ENCODE measurements at places on chromosomes 6 and 20.

DNA sequence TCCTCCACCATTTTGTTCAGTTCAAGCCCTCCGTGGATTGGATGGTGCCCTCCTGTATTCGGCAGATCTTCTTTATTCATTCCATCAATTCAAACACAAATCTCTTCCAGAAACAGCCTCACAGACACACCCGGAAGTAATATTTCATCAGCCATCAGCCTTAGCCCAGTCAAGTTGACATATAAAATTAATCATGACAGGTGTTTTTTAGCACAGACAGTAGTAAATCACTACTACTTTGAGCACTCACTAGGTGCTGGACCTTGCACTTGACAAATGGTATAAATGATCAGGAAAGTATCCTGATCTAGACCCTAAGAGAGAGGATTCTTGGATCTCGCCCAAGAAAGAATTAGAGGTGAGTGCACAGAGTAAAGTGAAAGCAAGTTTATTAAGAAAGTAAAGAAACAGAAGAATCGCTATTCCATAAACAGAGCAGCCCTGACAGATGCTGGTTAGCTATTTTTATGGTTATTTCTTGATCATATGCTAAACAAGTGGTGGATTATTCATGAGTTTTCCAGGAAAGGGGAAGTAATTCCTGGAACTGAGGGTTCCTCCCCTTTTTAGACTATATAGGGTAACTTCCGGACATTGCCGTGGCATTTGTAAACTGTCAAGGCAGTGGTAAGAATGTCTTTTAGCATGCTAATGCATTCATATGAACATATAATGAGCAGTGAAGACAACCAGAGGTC lies 194.6 kb upstream of the LAMP5 start:
- DNase-seq = no peak

DNA sequence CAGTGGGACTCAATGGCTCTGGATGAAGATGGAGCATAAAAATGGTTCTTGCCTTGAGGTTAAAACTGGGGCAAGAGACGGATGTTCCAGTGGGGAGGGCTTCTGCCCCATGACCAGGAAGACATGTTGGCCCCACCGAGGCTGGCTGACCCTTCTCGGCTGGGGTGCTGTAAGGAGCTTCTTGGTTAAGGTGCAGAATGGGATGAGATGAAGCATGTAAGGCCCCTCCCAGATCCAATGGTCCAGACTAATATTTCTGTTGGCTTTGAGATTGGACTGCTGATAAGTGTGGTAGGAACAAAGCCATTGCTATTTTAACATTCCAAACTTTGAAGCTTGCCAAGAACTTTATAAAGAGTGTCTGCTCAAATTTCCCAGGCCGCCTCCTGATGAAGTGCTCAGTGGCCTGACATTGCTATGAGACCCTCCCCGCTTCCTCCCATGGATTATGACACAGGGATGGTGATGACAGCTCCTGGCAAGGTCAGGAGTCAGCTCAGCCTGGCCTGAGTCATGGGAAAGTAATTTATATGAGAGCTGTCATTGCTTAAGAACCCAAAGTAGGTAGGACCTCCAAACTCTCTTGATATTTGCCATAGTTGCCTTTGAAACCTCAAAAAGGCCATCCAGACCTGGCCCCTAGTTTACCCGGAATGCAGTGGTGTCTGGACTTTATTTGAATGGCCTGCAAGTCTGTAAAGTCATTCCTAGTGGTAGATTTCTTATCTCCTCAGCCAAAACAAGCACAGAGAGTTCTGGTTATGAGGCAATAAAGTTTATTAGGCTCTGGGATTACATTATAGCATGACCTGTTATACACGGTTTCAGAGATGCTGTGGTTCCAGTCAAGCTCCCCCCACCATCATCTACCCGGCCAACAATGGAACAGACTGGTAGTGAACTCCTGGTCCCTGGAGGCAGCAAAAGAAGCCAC lies 55.2 kb downstream of the TGM2 start:
- no peak for DNase-seq

- no peak for DNase-seq
Measured at GRCh38 chr6:22353101-22353500, 56.3 kb upstream of the PRL start.

- DNase-seq = no peak
Measured at GRCh38 chr6:10556589-10556988, 35.4 kb downstream of the GCNT2 start.

GRCh38 chr6:78157606-78158005 lies 504.8 kb downstream of the MEI4 start:
- no peak for DNase-seq

GRCh38 chr6:2579241-2579761 lies 171.4 kb downstream of the MYLK4 start:
- no peak for DNase-seq

DNA sequence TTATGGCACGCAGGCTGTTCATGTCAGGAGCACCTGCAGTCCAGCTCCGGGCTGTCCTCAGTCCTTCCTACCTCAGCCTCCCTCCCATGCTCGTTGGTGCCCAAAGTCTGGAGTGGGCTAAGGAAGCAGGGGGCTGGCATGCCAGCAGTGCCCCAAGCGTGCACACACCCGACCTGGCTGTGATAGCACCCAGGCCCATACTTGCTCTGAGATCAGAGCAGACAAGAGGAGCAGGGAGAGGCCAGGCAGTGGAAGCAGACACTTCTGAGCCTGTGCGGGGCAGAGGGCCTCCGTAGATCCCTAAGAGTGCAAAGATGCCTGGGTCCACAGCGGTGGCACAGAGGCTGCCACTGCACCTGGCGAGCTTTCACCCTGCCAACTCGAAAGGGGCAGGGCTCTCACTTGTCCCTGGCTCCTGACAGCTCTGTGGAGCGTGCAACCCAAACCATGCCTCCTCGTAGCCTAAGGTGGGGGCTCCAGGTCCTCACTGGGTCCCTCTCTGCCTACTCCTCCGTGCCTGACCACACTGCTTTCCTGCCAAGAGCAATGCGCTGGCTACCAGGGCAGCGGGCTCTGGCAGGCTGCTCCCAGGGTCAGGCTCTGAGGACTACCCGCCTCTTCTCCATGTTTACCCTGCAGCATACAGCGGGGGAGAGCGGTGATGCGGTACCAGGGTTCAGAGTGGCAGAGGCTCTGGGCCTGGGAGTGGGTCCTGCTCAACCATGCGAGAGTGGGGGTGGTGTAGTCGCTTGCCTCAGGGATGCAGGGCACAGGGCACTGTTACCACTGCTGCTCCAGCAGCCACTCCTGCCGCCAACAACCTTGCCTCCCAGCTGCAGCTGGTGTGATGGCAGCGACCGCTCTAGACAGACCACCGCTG lies 59.5 kb downstream of the MANEA start:
- DNase-seq = no peak

DNA sequence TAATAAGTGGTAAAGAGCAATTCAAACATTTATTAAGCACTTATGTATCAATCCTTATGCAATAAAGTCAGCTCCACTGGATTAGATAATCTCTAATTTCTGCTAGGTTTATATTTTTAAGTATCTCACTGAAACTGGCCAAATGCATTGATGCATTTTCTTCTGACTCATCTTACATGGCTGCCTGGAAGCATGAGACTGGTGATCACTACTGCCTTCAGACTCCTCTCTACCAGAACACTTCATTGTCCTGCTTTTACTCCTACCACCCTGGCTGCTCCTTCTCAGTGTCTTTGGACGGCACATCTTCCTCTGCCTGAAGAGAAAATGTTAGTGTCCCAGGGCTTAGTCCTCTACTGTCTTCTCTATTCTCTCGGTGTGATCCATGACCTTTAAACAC lies 7.4 kb downstream of the CEP85L start:
- DNase-seq = no peak

GRCh38 chr20:44428174-44429016 lies 47.3 kb upstream of the TTPAL start:
- DNase-seq = no peak

DNA sequence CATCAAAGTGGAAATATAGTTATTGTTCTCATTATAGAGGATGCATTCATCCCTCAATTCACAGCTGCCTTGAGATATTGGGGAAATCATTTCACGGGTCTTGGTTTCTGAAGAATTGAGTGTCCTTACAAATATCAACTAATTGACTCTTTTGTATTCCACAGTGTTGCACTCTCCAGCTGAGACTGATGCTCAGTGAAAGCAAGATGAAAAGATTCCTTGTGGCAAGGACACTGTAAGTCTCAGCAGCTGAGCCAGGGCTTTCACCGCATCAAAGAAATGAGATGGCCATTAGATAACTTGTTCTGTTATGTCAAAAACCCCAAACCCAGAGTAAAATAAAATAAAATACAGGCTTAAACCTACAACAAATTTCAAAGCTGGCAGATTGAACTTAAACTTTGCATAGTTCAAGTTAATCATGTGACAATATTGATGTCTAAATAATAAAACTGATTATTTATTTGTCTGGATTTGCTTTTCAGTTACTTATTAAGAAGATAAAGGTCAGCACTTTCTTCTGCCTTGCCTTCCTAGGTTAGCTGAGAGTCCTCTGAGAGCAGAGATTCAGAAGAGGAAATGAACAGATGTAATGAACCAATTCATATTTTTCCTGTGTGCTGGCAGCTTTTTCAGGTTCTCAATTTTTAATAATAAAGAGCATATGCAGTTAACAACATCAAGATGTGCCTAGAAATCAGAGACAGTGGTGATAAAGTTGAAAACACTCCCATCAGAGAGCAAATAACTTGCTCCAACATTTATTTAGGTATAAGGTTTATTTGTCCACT lies 82.4 kb upstream of the SMLR1 start:
- no peak for DNase-seq

DNA sequence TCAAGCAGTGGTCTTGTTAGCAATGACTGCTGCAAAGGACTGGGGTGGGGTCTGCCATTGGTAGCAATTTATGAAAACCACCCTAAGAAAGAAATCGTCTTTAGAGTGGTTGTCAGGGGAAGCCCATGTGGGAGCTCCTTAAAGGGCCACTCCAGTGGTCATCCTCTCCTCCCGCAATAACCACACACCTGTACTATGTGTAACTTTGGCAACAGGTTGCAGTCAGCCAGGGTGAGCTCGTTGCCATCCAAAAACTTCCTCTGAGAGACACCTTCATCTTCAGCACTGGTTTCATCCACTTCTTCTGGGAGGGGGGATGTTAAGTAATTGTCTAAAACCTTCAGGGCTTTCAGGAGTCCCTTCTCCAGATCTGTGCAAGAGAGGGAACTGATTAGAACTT lies 2.9 kb upstream of the DDAH2 start:
- DNase-seq = no peak

DNA sequence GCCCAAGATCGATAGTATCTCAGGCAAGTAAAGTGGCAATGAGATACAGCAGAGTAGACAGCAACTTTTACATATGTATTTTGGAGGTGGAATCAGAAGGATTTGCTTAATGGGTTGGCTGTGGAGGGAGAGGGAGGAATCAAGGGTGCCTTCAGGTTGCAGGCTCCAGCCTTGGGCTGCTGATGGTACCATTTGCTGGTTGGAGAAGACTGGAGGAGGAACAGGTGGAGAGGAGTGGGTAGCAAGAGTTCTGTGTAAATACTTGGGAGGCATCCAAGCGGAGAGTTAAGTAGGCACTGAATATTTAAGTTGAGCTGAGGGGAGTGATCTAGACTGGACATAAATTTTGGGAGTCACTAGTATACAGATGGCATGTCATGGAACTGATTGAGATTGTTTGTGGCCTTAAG lies 5.2 kb downstream of the BICRAL start:
- no peak for DNase-seq

GRCh38 chr6:162497389-162497788 lies 230.2 kb downstream of the PRKN start:
- no peak for DNase-seq

- DNase-seq = no peak
Measured at GRCh38 chr20:535958-536357, 7.6 kb downstream of the CSNK2A1 start.

DNA sequence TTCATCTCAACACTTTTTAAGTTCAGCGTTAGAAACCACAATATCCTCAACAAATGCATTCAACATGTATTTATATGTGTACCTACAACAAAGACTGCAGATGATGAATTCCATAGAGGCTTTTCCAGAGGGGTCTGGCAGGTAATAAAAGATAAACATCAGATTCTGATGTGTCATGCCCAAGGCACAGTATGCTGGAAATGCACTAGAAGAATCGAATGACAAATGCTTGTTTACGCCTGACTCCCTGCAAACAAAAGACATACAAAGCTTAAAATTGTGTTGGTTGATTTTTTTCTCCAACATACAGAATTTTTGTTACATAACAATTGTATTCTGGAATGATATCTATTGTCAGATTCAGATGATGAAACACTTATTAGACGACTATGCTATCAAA lies at the start of gene LGSN:
Gene LGSN, minus strand, starts transcription at position 45 of the 400 bp plus-strand sequence. Its CDS starts 40 bp downstream, at position 5.
- DNase-seq = no peak

- DNase-seq = no peak
Measured at GRCh38 chr6:3549314-3549940, 92.6 kb upstream of the SLC22A23 start.

- DNase-seq = no peak
Measured at GRCh38 chr6:5328800-5329199, 67.5 kb downstream of the FARS2 start.

DNA sequence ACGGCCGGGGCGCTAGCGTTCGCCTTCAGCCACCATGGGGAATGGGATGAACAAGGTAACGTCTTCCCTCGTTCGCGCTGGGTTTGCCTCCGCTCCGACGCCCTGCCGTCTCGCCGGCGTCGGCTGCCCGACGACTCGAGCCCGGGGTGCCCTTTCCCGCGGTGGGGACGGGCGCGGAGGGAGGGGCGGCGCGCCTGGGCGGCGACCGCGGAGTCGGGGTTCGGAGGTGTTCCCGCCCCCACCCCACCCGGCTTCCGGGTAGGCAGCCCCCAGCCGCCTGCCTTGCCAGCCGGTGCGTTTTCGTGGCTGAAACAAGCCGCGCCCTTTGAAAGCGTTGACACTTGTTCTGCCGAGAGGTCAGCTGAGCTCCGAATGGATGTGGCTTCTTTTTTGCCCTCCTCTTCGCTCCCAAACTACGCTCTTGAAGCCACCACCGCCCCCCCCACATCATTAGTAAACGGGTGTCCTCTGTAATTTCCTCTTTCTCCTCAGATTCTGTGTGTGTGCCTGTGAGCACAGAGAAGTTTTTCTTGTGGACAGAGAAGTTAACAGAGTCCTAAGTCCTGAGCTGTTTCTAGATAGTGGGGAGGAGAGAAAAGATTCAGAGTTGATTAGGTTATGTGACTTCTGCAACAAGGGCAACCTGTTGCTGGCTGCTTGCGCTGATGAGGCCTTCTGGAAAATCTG lies 362 bp downstream of the DUSP22 start:
- peak; percentile 49 for DNase-seq

- DNase-seq = no peak
Measured at GRCh38 chr6:122077603-122078002, 321.8 kb upstream of the HSF2 start.

DNA sequence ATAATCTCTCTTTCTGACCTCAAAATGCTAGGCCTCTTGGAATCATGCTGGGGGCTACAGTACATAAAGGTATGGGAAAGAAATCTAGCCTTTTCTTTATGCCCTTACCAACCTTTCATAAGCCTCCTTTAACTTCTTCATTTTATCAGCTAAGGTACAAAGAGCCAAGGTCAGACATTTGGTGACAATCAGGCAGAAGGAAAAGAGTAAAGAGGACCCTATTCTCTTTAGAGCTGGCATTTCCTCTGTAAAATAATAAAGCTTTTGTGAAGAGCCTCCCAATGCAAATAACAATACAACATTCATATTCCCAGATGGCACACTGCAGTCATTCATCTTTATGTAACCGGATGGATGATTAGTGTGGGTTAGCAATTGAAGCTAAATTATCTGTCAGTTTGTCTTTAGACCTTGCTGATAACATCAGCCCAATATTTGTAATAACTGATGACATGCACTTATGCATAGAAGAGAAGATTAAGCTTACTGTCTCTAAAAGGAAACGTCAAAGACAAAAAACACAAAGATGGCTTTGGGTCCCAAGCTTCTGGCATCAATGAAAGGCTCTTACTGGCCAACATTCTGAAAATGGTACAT lies 163.1 kb downstream of the IBTK start:
- DNase-seq = no peak

All from neuronal stem cell (in vitro differentiated cells).